ENCODE measurements at places on chromosomes 7 and 10. TPM values are rescaled to one million over a fixed set of nuclear protein-coding genes. Genes with fewer than 3 reads are reported as not detected.

The ZNF22 gene
- 11.0 TPM for total RNA-seq

The PCDH15 gene
- 0.92 TPM for total RNA-seq

The BUD31 gene
- total RNA-seq, result 44.8 TPM

The NAT16 gene
- total RNA-seq, result not detected

The TSPAN13 gene
- total RNA-seq, result 8.1 TPM

DNA sequence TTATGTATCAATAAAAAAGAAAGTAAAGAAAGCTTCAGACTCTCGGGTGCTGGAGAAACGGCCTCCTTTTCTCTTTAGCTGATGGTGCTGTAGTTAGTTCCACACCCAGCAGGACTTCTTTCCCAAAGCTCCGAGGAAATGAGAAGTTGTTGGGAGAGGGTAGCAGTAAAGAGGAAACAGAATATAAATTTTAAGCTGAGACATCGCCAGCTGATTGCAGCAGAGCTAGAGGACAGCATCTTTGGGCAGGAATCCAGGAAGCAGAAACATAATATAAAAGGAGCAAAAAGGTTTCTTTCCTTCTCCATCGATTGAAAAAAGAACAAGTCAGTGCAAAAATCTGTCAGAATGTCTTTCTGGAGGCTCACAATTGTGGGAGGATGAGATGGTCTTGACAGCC is 616.9 kb upstream of the FOXK1 start:
- H3K27ac ChIP-seq, result no peak overlapping the region
- no peaks in the 10 kb centered on the region for H3K4me1 ChIP-seq
- no peak overlapping the region for H3K4me3 ChIP-seq
- H3K27me3 ChIP-seq, result no peaks in the 10 kb centered on the region
- no peaks in the 10 kb centered on the region for H3K36me3 ChIP-seq

DNA sequence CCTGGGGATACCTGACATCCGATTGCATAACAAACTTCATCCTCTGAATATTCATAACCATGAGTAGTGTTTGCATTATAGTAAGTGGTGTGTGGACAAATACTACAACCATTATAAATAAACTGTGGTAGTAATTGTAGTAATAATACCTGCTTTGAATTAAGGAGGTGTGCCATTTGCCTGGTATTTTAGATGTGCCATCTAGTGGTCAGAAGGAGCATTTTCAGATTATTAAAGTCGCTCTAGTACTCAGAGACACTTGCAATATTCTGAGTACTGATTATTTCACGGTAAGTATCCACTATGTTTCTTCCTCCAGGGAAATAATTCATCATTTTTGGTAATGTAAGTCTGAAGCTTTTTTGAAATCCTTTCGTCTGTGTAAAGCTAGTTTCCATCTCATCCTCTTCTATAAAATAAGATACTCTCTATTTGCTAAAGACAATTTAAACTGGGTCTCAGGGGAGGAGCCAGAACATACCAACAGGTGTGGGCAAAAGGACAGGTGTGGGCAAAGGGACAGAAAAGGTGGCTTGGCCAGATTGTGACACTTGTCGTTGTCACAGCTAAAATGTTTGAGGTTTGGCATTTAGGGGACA is 115.3 kb upstream of the WDR11 start:
- H3K36me3 ChIP-seq, result no peaks in the 10 kb centered on the region
- H3K4me1 ChIP-seq, result no peaks in the 10 kb centered on the region
- H3K27me3 ChIP-seq, result no peaks in the 10 kb centered on the region
- DNase-seq, result no peak
- no peak overlapping the region for H3K4me3 ChIP-seq
- no peak overlapping the region for H3K27ac ChIP-seq

All from heart right ventricle (tissue), 16 donors.